SHP77 treated with DMSO at 0.1 percent for 48 hours (cell line): ENCODE measurements at places on chromosomes 4 and X.

- no peak for DNase-seq
Measured at GRCh38 chr4:182245041-182245440, 1.8 kb downstream of the TENM3 start.

- no peak for DNase-seq
Measured at GRCh38 chr4:151417766-151418376, 8.9 kb downstream of the FHIP1A start.

- DNase-seq: no peak
Measured at GRCh38 chrX:150018931-150019361, 80.7 kb upstream of the EOLA2 start.

DNA sequence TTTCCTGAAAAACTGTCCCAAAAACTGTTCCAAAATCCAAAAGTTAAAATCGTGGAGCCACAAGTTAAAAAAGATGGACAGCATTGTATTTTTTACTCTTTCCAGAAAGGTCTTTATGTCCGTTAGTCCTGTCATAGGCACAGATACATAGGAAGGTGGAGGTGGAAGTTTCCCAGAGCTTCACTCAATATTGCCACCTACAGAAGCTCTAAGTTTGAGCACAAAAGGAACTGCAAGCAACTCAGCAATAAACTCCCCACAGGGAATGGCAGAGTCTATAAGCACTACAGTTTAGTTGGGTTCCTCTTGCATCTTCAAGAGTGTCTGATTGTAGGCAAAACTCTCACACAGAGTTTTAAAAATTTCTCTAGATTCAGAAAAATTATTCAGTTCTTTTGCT lies 22.0 kb upstream of the UGT2B4 start:
- DNase-seq: no peak

DNA sequence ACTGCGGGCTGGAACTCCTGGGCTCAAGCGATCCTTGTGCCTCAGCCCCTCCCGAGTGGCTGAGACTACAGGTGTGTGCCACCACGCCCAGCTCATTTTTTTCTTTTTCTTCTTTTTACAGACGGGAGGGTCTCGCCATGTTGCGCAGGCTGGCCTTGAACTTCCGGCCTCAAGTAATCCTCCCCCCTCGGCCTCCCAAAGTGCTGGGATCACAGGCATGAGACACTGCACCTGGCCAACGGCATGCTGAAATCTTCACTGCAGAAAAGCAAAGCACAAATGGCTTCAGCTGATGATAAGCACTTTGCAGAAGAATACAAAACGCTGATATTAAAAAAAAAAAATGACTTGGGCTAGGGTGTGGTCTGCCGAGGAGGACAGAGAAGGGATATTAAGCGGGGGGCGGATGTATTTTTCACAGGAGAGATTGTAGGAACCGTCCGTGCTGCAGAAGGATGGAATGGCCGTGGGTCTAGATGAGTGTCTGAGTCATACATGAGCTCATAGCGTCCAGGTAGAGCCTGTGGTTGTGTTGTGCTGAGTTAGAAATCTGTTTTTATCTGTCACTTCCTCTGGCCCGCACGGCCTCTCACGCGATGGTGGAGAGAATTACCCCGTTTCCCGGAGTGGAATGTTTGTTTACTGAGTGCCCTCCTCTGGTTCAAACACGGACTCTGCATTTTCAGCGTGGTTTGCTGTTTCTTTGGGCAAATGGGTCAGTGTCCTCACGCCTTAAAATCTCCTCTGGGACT lies 8.5 kb upstream of the AKAP17A start:
- no peak for DNase-seq

GRCh38 chr4:138522366-138522765 lies 280.2 kb upstream of the SLC7A11 start:
- DNase-seq: no peak

DNA sequence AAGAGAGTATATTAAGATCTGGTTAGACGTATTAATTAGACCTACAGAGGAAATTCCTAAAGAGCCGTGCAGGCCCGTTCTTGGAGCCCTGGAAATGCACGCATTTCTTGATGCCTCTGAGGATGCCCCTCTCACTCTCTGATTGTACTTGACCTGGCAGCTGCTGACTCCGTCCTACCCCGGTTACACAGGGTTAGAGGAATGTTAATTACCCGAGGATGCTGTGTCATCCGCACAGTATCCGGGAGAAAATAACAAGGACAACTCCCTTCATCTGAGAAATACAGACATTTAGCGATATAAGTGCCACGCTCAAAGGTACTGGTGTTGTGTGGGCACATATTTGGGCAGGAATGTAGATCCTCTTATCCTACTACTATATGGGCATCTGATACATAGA lies 404.6 kb upstream of the FAT1 start:
- DNase-seq: no peak

DNA sequence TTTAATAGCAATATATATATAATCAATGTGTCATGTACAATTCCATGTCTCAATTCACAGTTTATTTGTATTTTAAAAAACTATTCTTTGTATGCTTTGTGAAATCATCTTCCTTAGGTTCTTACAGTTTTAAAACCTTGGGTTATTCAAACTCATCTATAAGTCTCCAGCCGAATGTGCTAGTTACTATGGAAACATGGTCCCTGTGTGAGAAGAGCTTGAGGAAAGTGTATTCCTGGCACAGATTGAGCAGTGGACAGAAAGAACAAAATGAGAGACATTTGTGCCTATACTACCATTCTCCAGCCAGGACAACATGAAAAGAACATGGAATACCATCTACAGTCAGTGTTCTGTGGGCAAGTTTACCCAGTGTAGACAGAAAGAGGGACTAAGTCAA lies 103.4 kb downstream of the EFHC2 start:
- no peak for DNase-seq

DNA sequence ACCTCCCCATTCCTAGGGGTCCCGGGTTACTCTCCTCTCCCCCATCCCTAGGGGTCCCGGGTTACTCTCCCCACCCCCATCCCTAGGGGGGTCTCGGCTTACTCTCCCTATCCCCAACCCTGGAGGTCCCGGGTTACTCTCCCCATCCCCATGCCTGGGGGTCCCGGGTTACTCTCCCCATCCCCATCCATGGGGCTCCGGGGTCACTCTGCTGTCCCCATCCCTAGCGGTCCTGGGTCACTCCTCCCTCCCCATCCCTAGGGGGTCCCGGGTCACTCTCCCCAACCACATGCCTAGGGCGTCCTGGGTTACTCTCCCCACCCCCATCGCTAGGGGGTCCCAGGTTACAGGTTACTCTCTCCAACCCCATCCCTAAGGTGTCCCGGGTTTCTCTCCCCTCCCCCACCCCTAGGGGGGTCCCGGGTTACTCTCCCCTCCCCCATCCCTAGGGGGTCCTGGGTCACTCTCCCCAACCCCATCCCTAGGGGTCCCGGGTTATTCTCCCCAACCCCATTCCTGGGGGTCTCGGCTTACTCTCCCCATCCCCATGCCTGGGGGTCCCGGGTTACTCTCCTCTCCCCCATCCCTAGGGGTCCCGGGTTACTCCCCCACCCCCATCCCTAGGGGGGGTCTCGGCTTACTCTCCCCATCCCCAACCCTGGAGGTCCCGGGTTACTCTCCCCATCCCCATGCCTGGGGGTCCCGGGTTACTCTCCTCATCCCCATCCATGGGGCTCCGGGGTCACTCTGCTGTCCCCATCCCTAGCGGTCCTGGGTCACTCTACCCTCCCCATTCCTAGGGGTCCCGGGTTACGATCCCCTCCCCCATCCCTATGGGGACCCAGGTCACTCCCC lies 821 bp downstream of the ASMTL start:
- no peak for DNase-seq

GRCh38 chrX:35098419-35098818 lies 155.8 kb downstream of the FAM47B start:
- no peak for DNase-seq

DNA sequence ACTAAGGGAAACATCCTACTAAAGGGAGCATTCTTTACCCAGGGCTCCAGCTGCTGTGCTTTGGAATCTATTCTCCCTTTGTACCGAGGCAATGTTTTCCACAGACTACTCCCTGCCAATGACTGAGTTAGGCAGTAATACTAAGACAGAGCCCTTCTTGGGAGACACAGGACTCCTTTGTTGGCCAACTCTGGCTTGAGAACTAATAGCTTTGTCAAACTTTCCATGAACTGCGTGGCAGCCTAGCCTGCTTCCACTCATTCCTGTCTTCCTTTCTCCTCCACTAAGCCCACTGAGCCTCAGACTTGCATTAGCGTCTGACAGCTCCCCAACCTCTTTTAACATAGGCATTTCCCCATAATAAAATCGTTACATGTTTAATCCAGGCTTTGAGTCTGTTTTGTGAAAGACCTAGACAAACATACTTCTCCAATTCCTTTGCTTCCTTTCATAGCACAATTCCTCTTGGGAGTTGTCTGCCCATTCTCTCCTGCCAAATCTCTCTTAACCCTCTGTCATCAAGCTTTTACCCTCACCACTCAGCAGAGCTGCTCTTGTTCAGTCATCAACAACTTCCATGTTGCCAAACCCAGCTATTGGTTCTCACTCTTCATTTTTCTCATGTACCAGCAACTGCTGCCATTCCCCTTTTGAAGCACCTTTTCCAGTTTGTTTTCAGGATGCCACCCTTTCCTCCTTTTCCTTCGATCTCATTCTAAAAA lies 300.3 kb upstream of the IGFBP7 start:
- DNase-seq: no peak

DNA sequence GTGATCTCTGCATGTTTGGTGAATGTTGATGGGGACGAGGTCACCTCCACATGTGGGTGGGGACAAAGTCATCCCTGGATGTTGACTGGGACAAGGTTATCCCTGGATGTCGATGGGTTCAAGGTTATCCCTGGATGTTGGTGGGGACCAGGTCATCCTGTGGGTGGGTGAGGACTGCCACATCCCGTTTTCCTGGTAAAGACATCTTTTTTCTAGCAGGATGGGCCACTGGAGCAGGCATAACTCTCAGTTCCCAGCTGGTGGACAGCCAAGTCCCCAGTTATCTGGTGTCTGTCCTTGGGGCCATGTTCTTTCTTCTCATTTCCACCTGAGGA lies 28.3 kb upstream of the PLCXD1 start:
- no peak for DNase-seq

DNA sequence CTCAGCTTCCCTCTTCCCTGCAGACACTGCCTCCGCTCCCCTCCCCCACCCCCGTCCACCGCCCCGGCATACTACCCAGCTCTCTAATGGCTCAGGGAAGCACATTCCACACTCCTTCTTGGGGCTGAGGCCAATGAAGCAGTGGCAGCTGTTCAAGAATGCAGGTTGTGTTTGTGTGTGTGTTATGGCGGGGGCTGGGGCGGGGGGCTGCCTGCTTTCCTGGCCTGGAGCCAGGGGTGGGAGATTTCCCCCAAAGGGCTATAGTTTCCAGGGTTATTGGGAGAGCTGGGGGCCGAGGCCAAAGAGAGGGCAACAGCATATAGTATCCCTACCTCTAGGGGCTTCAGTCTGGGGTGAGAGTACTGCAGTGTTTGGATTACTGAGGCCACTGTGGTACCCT lies 149.4 kb downstream of the EFNB1 start:
- no peak for DNase-seq

GRCh38 chr4:89324671-89325070 lies 17.1 kb upstream of the GPRIN3 start:
- DNase-seq: no peak

DNA sequence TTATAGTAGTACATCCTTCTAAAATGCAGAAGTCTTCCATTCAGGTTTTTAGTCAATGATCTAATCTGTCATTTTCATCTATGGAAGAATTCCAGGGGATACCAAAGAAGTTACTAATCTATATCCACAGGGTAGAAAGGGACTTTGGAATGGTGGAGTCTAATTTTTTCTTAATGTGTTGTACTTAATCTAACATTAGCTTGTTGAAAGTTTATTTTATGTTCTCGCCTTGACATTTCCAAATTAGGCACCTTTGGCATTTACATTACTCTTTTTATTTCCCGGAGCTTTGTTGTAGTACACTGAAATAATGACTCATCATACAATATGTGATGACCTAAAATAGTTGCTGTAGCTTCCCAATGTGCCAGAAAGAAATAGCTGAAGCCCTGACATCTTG lies 91.5 kb downstream of the HTR2C start:
- DNase-seq: no peak

DNA sequence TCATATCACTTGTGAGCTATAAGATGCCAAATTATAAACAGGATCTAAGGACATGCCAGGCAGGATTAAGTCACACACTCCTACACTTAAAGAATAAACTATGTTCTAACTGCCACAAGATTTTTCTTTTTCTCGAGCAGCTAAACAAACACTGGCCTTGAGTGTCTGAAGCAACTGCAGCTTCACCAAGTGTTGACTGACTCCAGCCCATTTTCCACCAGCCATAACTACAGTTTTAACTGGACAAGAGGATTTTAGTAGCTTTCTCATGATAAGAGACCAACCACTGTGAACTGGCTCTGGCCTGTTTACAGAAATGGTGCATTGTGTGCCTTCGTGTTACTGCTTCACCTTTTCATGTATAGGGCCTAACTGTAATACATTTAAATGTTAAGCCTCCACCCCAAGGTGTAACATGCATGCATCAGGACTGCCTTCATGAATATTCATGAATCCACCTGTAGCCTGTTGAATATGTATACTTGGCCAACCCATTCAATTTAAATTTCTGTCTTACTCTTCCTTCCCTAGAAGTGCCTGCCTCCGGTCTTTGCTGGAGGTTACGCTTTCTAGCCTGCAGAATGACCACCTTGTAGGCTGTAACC lies 10.8 kb downstream of the UCP1 start:
- no peak for DNase-seq

- DNase-seq: no peak
Measured at GRCh38 chrX:57752866-57753265, 72.8 kb upstream of the NLRP2B start.

GRCh38 chrX:134631426-134632346 lies 26.6 kb downstream of the PLAC1 start:
- no peak for DNase-seq

DNA sequence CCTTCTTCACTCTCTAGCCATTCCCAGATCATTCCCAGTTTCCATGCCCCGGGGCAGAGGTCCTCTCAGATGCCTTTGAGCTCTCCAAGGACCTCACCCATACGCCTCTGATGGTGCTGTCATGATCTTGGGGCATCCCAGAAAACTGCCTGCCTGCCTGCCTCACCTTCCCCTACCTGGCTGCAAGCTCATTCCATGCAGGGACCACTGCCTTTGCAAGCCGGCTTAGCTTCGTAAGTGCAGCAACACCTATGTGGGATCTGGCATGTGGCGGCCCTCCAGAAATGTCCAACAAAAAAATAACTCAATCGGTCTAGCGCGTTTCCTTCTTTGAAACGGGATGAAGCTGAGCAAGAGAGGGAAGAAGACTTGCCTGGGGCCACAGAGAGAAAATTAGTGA lies 53.0 kb downstream of the C4orf50 start:
- no peak for DNase-seq

GRCh38 chr4:41144812-41145211 lies 69.5 kb downstream of the APBB2 start:
- DNase-seq: no peak

DNA sequence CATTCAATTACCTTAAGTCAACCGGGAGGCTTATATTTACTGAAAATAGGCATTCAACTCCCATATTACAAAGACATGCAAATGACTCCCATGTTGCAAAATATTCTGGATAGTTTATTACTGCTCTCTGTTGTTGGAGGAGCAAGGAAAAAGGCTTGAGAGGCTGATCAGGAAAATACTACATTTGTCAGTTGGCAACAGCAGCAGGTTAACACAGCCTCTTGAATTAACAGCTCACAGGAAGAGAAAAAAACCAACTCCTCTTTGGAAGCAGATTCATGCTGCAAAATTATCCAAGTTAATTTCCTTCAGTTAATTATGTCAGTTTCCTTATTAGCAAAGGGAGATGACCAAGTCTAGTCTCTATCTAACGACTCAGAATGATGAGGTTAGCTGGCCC lies 238.9 kb downstream of the MAML3 start:
- no peak for DNase-seq
